ENCODE measurements at places on chromosomes 6 and 20. TPM values are rescaled to one million over a fixed set of nuclear protein-coding genes. Genes with fewer than 3 reads are reported as not detected.

SLC22A16 gene
- total RNA-seq, result not detected

HLA-G gene
- 9.9 TPM for total RNA-seq

PTCRA gene
- not detected for total RNA-seq

LPA gene
- not detected for total RNA-seq
